ENCODE measurements at places on chromosomes 12 and 14.
A peak's percentile ranks its signal among the peaks of the same experiment; 100 is the strongest.

DNA sequence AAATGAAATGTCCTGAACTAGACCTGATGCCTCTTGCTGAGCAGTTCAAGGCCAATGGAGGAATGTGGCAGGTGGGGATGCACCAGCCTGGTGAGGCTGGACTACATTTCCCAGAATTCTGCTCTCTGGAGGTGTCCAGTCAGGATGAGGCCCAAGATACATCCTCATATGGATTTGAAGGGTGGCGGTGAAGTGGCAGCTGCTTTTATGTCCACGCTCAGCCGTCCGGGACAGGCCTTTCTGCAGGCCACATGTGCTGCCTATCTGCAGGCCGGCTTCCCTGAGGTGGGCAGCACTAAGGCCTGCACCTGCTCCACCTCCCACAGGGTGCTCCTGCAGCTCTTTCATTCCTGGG is 230.2 kb downstream of the BCL11B start:
- no peak for DNase-seq

DNA sequence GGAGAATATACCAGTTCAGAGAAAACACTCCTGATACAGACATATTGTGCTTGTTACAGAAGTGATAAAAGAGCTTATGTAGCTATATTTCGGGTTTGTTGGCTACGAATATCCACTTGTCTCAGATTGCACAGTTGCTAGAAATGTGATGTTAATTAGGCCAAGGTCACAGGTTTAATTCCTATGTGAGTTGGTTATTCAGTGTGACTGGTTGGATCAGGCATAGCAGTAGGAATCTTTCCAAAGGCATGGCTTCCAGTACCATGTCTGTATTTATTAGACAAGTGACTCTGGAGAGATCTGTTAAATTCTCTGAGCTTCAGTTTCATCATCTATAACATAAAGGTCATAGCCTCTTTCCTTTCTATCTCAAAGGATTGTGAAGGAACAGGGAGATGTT is 152.7 kb upstream of the KITLG start:
- no peak for DNase-seq

DNA sequence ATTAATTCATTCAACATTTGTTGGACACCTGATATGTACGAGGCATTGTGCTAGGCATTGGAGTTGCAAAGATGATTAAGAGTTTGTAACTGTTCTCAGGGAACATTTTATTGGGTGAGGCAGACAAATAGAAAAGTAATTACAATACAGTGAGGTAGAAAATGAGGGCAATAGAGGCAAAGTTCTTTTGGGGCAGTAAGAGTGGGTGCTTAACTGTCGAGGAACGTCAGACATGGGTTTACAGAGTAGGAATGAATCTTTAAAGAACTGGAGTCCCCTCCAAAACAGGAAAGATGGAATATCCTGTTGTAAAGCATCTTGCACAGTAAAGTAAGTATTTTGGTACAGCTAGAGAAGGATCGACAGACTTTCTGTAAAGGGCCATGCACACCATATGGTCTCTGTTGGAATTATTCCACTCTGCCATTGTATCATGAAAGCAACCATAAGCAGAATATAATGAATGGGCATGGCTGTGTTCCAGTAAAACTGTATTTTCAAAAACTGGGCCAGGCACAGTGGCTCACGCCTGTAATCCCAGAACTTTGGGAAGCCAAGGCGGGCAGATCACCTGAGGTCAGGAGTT is 9.1 kb downstream of the CREBL2 start:
- DNase-seq = no peak

DNA sequence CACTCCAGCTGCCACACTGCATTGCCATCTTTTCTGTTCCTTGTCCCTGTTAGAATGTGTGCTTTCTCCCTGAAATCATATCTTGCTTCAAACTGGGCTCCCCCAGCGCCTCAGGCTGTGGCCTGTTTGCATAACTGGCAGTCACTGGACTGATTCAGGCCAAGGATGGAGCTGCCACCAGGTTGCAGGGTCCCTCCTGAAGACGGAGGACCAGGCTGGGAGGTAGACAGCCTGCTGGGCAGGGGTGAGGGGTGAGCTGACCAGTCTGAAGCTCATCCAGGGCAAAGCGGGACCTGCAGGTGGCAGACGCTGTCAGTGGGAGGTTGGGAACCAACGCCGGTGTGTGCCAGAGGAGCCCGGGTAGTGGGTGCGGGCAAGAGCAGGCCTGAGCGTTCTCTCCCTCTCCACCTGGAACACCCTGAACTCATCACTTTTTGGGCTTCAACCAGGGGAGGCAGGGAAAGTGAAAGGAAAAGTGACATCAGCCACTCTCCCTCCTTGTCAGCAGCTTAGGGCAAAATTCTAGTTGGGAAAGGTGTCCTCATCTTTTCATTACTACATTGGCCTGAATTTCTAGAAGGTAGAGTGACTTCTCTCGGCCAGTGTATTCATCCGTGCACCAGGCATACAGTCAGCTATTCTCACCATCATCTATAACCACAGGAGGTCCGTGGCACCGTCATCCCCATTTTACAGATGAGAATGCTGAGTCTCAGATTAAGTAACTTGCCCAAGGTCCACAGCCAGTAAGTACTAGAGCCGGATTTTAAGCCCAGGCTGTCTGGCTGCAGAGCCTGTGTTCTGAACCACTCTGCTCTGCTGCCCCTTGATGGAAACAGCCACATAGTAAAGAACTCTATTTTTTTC is 219.1 kb downstream of the SLC41A2 start:
- DNase-seq = no peak

DNA sequence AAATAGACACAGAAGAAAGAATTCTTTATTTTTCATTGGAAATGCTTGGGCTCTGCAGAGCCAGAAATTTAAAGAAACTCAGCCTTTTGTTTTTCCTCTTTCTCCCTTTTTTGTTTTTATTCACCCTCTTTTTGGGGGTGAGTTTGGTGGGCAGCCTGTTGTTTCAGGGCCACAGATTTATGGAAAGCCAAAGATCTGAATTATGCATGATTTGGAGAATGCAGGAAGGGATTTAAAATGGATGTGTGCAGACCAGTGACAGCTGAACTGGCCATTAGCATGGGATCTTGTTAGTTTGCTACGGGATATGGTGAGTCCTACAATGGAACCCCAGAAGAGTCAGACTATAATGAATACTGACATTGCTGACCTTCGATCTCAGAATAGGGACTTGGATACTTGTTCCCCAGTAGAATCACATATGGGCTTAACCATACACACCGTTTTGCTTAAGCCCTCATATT is 7.7 kb upstream of the ATXN2 start:
- DNase-seq = no peak

DNA sequence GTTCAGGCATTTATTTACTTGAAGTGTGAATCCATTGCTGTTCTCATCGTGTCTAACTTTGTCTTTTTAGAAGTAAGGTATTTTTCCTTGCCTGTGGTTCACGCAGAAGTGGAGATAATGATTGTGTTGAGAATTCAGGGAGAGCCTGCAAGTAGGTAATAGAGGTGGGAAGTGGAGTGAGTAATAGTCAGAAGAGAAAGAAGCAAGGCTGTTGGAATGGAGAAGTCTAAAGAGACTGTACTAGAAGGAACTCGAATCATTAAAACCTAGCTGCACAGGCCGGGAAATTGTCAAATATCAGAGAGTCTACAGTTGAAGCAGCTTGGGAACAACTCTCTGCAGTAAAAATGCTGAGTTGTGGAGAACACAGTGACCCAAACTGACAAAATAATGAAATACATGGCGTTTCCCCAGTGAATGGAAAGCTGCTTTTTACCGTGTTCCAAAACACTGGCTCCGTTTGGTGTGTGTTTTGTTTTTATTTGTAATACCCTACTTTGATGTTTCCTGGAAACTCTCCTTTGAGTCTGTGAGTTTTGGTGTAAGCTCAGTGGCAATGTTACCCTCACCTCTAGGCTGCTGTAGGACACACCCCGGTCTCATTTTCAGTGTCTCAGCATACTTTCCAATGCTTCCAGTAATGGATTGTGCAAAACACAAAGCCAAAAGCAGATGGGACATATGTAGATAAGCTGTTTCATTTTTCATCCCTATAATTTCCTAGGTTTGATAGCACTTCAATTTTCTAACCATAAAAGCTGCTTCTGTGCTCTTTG is 146.6 kb downstream of the CRADD start:
- DNase-seq = peak; percentile 64

GRCh38 chr12:90972226-90972625 is 17.2 kb upstream of the CCER1 start:
- DNase-seq = no peak

DNA sequence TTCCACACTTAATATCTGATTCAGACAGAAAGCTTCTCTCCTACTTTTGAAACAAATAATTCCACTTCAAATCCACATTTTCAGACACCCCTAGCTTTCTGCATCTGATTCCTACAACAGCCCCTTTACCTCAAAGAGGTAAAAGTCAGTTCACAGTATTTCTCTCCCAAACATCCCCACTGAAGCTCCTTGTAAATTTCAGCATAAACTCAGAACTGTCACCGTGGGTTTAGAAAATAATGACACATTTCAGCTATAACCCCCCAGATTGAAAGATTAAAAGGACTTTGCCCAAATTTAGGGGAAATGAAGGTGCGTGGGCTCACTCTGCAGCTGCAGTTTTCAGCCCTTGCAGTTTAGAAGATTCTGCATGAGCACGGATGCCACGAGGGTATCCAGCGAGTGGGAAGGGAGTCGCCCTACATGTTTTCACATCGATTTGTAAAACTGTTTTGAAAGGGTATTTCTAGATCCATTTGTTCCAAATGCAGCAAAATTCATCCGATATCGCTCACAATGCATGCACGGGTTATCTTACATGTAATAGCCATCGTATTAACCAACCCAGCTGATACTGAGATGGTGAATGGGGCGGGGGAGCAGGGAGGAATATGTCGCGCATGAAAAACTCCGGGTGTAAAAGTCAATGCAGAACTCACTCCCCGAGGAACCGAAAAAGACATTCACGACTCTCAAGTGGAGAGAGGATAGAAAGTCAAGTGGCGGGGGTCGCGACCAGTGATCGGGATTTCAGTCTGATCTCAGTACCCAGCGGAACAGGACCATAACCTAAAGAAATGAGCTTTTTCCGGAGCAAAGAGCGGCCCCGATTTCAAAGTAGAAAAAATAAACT is 5.0 kb upstream of the CCND2 start:
- no peak for DNase-seq

GRCh38 chr12:120227233-120228040 is 26.5 kb upstream of the RPLP0 start:
- no peak for DNase-seq

DNA sequence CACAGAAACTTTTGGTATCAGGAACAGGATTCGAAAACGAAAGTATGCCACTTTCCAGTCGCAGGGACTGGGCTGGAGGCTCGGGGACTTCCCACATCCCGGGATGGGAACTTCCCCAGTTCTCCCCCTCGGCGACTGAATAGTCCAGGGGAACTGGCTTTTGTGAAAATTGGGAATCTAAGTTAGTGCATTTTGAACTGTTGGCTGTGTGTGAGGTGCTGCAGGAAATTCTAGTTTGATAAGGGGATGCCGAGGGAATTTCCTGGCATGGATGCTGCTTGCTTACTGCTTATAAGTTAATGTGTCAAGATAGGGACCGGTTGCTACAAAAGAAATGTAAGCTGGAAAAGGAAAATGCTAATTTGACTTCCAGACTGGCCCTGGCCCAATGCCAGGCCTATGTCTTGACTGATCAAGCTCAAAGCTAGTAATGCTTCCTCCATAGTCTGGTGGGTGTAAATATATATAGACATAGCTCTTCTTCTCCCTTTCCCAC is 73.4 kb upstream of the EIF5 start:
- peak; percentile 14 for DNase-seq

GRCh38 chr14:51131516-51131915 is 36.6 kb upstream of the TRIM9 start:
- DNase-seq = no peak

DNA sequence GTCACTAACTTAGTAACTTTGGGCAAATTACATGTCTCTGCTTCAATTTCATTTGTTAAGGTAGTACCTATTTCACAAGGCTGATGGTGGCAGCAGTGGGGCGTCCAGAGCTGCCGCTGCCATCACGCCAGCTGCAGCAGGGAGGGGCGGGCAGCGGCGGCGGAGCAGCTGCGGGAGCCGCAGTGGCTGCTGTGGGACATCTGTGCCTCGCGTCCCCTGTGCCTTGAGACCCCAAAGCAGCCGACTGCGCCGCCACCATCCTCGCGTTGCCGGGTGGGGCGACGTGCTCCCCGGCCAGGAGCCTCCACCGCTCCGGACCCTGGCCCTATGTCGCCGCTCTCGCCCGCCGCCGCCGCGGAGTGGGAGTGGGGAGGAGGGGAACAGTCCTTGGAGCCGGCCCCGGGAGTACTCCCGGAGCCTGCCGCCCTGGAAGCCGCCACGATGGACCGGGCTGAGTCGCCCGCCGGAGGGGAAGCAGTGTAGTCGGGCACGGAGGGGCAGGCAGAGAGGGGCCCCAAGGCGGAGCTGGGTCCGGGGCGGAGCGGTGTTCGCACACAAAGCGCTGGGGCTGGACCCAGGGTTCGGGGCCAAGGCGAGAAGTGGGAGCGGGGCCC is 51.4 kb downstream of the A2M start:
- DNase-seq = peak; percentile 31

DNA sequence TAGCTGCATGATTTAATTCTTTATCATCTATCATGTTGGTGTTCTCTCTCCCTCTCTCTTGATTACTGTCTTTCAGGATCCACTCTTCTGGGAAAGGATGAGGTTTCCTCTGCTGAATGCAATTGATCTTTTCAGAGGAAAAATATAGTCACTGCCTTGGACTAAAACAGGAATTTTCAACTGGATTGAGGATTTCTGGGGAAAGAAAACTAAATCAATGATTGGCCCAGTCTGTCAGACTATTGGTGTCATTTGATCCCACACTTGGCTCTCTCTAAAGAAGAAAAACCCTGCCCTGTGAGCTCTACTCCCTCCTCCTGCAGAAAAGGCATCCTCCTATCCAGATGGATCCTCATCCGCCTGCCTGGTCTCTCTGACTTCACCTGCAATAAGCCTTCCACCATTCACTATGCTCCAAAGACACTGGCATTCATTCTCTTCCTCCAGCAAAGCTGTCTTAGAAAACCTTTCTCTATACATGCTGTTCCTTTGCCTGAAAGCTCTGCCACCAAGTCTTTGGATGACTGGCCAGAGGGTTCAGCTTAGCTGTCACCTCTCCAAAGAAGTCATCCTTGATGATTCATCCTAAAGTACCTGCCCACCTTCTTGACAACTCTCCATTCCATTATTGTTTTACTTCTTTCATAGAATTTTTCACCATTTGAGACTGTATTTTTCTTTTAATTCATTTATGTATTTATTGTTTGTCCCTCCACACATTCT is 127.7 kb upstream of the CAND1 start:
- DNase-seq = no peak

DNA sequence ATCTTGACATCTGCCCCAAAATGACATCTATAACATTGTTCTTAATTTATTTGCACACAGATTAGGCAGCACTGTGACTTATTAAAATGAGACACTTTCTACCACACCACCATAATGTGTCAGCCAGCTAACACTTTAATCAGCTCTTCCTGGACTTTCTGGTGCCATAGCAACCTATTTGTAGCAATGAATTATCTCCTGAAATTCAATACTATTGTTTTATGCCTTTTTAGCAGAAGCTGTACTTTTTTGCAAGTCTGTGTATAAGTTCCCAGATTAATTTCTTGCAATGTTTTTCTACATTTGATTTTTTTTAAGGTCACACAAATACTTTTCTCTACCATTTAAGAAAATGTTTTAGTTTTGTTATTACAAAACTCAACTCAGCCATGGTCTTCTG is 72.8 kb upstream of the SAV1 start:
- peak; percentile 70 for DNase-seq
